ENCODE measurements at places on chromosomes 11 and 22. TPM values are rescaled to one million over a fixed set of nuclear protein-coding genes. Genes with fewer than 3 reads are reported as not detected.

GRCh38 chr22:36052505-36052941 lies 23.9 kb upstream of the RBFOX2 start:
- no peak for DNase-seq

- no peak for DNase-seq
Measured at GRCh38 chr22:20991252-20992055, 9.4 kb downstream of the LZTR1 start.

- peak; percentile 33 for DNase-seq
Measured at GRCh38 chr22:49827853-49828598, at the start of gene BRD1. TSS of gene BRD1 (minus strand) at chr22:49827873. CDS start at chr22:49824317, 3,556 bp downstream.

IGLL5 gene
- not detected for total RNA-seq
